ENCODE measurements at places on chromosomes 5 and 9.

DNA sequence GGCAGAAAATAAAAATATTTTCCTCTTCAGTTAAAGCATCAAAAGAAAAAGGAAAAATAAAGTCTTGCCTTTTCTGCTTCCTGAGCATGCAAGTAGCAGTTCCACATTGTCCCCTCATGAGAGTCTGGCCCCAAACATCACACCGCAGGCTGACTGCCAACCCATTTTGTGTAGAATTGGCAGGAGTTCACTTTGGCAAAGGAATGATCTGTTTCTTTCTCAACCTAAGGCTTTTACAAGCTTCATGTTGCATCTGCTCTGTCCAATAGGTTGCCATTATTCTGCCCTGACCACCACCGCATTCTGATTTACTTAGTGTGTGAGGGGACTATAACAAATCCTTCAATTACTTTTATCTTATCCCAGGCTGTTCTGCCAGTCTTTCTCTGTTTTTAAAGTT is 249.5 kb downstream of the ISL1 start:
- no peak for DNase-seq

DNA sequence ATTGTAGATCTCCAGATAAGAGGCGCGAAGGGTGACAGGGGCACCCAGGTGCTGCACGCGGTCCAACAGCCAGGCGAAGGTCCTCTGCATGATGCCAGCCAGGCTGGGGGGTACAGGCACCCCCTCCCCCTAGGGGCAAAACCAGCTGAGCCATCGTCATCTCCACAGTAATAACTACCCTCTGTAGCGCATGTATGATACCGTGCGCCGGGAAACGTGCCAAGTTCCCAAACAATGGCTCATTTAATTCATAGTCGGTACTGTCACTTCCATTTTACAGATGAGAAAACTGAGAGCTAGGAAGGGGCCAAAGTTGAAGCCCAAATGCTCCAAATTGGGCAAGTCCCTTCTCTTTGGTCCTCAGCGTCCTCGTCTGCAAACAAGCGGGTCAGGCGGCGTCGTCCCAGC is 1.5 kb downstream of the KIF12 start:
- no peak for DNase-seq

DNA sequence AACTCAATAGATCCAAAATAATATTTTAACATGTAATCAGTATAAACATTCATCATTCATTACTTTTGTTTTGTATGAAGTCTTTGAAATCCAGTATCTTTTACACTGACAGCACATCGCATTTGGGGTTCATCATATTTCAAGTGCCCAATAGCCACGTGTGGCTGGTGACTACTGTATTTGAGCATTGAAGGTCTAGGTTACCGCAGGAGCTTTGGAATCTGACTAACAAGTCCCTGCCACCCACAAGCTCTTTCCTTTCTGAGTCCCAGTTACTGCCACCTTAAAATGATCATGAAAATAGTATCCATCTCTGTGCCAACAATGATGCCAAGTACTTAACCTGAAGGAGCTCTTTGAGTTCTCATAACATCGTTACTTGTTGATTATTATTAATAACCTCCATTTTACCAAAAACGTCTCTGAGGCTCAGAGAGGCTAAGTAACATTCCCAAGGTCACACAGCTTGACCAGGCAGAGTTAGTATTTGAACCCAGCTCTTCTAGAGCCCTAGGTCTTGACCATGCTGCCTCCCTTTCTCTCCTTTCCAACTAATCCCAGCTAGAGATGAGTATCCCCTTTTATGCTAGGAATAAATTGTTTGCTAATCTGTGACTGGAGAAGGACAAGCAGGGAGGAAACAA is 24.2 kb downstream of the ARHGEF37 start:
- DNase-seq = no peak

GRCh38 chr9:14730461-14730898 is 7.9 kb upstream of the CER1 start:
- DNase-seq = no peak

DNA sequence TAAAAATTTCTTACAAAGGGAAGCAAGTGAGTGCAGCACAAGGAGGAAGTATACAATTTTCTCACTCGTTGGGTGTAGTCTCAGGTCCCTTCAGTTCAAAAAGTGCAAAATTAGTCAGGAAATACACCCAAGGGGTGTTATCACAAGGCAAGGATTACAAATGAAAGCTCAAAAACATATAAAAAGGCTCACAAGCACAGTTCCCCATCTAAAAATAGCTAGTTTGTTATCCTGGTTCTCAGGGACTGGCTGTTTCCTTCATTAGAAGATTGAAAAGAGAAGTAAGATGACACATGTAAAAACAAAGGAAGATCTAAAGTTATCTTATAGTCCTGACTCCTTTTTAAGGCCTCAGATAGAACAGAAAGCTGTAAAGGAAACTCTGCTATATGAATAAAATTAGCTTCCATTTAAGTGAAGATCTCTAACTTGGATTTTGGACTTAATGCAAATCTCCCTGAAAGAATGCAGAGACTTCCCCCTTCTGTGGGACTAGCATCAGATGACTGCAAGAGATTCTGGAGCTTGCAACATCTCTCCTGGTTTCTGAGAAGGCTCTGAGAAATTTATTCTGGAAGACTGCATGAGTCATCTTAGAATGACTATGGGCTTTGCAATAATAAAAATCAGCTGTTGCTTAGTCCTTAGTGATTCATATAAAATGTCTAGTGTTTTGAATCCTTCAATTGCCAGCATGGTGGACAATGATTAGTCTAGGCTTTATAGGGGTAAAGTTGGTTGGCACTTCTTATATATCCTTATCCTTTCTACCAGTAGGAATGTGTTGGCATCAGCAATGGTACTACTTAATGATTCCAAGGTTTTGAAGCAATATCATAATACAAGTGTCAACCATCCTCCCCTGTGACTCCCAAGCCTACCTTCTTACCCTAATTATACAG is 25.4 kb downstream of the DAB2 start:
- DNase-seq = no peak

DNA sequence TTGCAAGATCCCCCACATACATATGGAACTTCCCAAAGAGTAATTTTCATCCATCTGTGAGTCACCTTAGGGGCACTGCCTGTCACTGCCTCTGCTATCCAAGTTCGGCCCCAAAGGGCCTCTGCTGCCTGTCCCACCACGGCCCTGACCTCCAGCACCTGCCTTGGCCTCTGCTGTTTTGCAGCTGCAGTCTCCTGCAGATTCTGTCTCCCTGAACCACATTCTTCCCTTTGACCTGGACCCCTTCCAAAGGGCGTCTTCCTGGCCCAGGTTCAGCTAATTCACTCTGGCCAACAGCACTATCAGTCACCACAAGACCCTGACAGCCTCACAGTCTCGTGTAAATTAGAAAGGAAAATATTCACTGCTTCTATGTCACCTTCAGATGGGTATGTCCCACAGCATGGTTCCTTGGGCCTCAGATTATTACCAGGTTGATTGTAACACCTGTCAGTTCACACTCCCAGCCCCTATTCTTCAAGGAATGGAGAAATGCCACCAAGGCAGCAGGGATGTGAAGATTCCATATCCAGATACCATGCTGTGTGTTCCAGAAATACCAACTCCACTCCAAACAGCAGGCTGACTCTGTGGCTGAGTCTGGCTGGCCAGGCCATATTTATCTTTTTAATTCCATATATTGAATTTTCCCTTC is 479.3 kb downstream of the ARHGEF28 start:
- DNase-seq = no peak

- DNase-seq = no peak
Measured at GRCh38 chr5:143641549-143642355, 170.2 kb upstream of the HMHB1 start.

- DNase-seq = no peak
Measured at GRCh38 chr5:83069096-83069799, 7.9 kb downstream of the TMEM167A start.

DNA sequence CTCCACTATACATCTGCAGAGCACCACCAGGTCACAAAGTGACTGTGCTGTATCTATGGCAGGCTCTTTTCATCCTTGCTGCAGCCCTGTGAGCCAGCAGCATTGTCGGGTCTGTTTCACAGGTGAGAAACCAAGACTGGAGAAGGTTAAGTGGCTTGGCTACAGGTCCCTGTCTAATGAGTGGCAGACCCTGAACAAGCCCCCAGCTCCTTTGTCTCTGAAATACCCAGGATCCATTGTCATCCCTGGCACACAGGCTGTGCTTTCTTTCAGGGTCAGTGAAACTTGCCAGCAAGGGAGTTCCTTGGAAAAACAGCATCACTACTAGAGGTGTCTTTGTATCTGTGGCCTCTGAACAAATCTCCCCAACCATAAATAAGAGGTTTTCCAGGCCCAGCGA is 27.6 kb upstream of the CXCL14 start:
- no peak for DNase-seq

DNA sequence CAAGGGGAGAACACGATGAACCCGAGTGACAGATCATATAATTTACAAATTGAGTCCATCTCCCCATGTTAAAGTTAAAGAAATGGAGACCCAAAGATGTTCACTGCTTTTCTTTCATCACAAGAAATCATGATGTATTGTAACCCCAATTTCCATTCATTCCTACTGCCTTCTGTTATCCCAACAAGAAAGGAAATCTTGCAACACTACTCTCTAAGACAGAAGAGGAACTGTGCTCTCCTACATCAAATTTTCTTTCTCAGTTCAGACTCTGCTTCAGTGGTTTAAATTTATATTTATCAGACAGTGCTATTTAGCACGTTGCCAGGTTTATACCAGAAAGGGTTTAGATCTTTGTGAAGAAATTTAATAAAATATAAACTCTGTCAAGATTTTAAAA is 83.8 kb upstream of the RASA1 start:
- DNase-seq = no peak

DNA sequence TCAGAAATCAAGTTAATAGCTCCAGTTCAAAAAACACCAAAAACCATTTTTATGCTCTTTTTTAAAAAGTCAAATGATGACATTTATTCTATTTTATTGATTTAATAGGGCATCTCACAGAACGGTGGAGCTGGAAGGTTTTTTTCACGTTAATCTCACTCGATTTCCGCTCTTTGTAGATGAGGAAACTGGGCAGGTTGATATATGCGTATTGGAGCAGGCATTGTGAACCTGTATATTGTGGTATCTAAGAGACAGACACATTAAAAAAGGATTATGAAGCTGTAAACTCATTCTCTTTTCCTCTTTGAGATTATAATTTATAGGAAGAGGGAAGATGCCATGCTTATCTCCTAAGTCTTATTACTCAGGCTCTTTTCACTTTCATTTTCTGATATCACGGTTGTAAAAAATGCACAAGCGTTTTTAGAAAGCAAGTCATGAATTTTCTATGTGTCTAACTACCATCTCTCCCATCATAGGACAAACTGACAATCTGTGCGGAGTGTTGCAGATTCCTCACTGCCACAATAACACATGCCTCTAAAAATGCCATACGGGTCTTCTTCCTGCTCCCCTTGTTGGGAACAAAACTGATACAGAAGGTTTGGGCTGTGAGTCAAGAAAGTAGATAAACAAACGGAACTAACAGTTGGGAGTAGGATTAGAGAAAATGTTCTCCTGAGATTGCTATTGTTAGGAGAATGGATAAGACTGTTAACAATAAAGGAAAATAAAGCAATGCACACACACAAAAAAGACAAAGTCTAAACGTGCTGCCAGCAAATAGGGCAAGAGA is 1997.7 kb downstream of the MAT2B start:
- DNase-seq = no peak

Data from 8988T (cell line).